Stimulated activated CD8-positive, alpha-beta memory T cell treated with anti-CD3 and anti-CD28 coated beads, Interleukin-4, amount 100 ng/mL, for 1 hour (primary cell): ENCODE measurements at places on chromosomes 3 and 15.

DNA sequence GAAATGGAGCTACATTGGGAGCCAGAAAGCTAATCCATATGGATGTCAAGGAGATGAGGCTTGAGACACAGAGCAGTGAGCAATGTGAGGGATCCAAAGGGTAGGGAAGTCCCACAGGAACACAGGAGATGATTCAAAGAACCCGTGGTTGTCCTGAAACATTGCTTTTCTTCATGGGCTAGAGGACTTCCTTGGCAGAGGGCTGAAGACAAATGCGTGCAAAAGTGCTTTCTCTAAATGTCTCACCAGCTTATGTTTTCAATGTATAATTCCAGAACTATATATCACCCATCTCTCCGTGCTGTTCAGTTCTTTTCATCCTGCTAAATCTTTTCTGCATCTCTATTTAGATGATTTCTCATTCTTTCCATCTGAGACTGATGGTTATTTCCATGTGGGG is 46.0 kb upstream of the GOLGA8A start:
- no peak for DNase-seq

- no peak for DNase-seq
These were observed 167.1 kb downstream of the NFKBIZ start for GRCh38 chr3:102016417-102016816.

GRCh38 chr15:23565395-23566070 is at the start of gene MKRN3:
MKRN3 (plus strand) TSS chr15:23565674; CDS start chr15:23565783, 109 bp downstream.
- no peak for DNase-seq

DNA sequence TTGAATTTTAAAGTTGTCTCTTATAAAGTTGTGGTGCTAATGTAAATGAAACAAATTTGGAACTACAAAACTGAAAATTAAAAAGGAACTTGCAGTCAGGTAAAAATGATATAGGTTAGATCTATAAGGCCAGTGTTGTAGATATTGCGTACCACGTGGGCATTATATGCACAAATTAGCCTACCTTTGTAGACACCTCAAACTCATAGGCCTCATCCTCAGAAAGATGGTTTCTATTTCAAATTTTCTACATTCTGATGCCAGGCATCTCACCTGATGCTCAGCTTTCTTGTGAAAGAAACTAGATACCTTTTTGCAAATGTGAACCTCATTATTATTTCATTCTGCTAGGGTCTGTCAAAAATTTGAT is 25.6 kb downstream of the TMEM207 start:
- no peak for DNase-seq
